Liver (tissue), 10 donors: ENCODE measurements at places on chromosomes 12 and 14. TPM values are rescaled to one million over a fixed set of nuclear protein-coding genes. Genes with fewer than 3 reads are reported as not detected.

Gene KCNC2
- not detected for total RNA-seq

Gene PCED1B
- total RNA-seq = 0.51 TPM

Gene MSRB3
- 3.5 TPM for total RNA-seq

Gene HOXC6
- total RNA-seq = 0.33 TPM

Gene GALNT6
- total RNA-seq = 1.5 TPM

Gene OTX2
- total RNA-seq = not detected

Gene SIX4
- total RNA-seq = 0.93 TPM

Gene ITFG2
- 9.3 TPM for total RNA-seq

Gene SALL2
- 0.92 TPM for total RNA-seq

DNA sequence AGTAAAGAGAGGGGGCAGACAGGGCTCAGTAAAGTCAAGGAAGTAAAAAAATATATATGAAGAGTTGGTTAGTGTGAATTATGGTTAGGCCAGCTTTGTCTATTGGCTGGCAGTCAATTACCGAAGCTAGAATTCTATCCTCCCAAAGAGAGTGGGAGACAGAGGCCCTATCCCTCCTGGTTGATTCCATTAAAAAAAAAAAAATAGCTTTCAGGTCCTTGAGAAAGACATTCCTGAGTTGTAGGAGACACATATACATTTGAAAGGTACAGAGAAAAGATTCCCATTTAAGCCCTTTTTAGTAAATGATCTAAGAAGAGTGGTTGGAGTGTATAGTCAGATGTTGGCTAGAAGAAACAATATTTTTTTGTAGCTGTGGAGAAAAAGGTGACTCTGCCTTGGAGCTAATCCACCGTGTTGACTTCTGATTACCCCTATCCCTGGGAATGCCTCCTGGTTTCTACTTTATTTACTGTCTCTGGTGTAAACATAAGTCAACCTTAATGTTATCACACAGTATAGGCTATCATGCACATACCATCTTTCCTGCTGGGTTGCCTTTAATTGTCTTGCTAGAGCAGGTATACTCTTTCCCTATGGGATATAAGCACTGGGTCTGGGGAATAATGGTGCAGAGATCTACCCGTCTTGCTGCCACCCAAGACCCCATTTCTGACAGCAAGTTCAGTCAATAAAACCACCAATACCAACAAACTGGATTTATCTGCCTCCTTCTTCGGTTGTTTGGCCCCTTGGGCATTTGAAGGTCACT lies 859.9 kb upstream of the ATXN7L3B start:
- DNase-seq = no peak

GRCh38 chr14:96065661-96066459 lies 26.7 kb downstream of the C14orf132 start:
- DNase-seq = no peak

GRCh38 chr12:113399490-113399889 lies 4.2 kb downstream of the SDS start:
- no peak for DNase-seq

- no peak for DNase-seq
These were observed 470.8 kb downstream of the FSCB start for GRCh38 chr14:44036248-44036647.

DNA sequence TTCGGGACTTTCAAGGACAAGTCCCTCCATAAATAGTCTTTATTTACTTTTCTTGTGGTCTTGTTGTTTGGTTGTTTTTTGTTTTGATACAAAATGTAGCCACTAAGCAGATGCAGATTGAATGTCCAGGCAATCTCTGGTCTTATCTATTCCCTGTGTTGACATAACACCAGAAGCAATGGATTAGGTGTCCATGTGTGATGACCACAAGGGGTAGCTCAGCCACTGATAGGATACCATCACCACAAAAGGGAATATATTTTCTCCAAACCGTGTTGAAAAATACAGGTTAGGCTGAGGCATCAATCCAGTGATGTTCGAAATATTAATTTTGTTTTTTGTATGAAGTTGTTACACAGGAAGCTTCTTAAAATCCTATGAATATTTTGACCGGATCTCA lies 196.3 kb downstream of the EPS8 start:
- no peak for DNase-seq

DNA sequence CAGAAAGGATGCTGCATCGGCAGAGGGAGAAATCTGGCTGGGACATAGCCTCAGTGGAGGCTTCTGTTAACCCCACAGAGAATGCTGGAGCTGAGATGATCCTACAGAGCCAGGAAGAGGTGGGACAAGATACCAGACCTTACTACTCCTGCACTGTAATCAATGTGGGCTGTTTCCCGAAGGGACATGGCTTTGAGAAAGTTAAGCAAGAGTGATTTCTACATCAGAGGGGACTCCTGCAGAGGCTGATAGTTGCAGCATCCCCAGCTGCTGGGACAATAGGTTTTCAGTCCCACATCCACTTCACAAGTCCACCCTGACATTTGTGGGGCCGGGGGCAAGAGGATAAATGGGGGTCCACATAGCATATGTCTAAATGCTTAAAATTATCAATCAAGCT lies 22.5 kb upstream of the CMKLR1 start:
- DNase-seq = no peak

DNA sequence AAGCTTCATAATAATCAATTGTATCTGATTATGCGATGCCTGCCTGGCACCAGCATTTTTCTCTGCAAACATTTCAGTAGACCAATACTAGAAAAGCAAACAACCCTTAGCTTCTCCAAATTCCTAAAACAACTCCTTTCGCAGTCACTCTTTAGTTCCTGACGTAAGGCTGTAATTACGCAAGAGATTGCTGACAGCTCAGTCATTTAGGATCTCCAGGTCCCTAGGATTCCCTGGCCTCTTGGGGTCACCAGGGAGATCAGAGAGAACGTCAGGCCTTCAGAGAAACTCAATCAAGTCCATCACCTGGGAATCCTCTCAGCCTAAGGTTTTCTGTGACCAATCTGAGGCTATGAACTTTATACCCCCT lies 390.6 kb downstream of the PAWR start:
- no peak for DNase-seq

GRCh38 chr14:25537846-25538455 lies 488.0 kb upstream of the STXBP6 start:
- no peak for DNase-seq

GRCh38 chr14:78007160-78007559 lies 163.0 kb upstream of the NRXN3 start:
- DNase-seq = no peak

- no peak for DNase-seq
These were observed 139.0 kb upstream of the PLEKHG7 start for GRCh38 chr12:92563819-92564218.

DNA sequence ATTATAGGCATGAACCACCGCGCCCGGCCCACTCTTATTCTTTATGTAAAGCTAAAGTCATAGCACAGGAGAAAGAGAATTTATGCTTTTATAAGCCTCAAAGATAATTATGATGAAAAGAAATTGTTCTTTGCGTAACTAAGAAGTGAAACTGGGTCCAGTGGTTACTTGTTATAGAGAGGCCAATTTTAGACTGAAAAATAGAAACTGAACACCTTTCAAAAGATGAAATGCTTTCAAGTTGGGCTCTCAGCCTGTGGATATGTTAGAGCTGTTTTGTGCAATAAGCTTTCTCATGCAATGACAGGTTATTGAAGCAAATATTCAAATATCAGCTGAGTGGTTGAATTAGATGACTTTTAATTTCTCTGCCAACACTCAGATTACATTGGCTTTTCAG lies 7.9 kb downstream of the TMEM253 start:
- no peak for DNase-seq

DNA sequence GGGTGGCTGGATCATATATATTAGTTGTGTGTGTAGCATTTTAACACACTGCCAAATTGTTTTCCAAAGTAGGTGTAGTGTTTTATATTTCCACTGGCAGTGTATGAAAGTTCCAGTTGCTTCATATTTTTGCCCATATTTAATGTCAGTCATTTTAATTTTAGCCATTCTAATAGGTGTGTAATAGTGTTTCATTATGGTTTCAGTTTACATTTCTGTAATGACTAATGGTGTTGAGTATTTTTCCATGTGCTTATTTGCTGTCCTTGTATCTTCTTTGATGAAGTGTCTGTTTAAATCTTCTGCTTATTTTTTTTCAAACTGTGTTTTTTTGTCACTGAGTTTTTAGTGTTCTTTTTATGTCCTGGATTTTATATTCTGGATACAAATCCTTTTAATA lies 8.7 kb downstream of the TBC1D15 start:
- no peak for DNase-seq

- no peak for DNase-seq
These were observed 267.0 kb downstream of the DACT1 start for GRCh38 chr14:58904776-58905175.

GRCh38 chr14:64965356-64966000 lies 6.7 kb downstream of the RAB15 start:
- DNase-seq = no peak

- no peak for DNase-seq
These were observed 268.2 kb upstream of the PLEKHG7 start for GRCh38 chr12:92434607-92435025.

- peak; percentile 46 for DNase-seq
These were observed 578 bp downstream of the DCAF5 start for GRCh38 chr14:69152181-69152901.
